ENCODE measurements at places on chromosomes 1 and 21. TPM values are rescaled to one million over a fixed set of nuclear protein-coding genes. Genes with fewer than 3 reads are reported as not detected.

The IL19 gene
- total RNA-seq = not detected

The RGS7 gene
- not detected for total RNA-seq

The PPP1R12B gene
- total RNA-seq = 594 TPM

The CRP gene
- not detected for total RNA-seq

The LDLRAD1 gene
- not detected for total RNA-seq

DNA sequence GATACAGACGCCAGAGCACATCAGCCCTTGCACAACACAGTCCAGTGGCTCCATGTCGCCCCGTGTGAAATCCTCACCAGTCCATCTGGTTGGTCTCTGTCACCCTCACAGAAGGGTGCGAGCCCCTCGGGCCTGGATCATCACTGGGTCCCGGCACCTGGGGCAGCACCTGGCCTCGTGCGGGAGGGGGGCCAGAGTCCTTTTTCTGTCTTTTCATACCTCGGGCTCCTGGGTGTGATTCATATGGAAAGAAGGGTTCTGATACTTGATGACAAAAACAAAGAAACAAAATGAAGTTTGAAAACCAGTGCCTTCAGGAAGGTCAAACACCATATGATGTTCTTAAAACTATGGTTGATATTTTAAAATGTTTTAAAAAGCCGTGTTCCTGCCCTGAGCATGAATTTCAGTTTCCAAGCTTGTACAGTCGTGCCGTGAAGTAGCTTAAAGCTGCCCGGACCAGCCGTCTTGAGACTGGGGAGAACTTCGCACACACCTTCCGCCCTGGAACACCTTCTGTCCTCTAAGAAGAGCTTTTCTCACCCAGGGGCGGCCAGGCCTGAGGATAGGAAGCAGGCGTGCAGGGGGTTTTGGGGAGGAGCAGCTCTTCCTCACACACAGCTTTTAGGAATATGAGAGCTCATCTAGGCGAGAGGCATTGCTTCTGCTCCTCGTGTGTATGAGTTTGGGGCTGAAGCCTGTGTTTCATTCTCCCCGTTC is 35.2 kb downstream of the SLC37A1 start:
- DNase-seq = no peak

DNA sequence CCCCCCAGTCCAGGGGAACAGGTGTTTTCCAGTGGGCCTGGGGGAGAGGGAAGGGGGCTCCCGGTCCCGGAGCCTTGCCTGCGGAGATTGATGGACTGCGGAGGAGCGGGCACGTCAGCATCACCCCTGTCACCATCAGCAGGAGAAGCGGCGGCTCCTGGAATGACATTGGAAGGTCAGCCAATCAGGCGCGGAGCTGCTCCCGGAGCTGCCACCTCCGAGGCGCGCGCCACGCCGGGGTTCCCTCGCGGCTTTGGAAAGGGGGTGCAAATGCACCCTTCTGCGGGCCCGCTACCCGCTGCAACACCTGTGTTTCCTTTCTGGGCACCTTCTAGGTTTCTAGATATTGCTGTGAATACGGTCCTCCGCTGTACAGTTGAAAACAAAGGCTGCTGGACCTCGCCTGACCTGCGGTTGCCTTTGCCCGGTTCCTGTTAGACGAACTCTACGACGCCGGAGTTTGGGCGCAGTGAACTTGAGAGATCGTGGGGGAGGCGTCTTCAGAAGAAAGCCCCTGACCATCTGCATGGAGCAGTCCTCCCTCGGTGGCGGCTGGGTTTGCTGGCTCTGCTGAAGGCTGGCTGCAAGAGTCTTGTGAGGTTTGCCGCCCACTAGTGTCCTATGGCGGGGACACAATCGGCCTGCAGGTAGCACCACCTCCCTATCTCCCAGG is 5.3 kb downstream of the DSCAM start:
- DNase-seq = no peak

- no peak for DNase-seq
These were observed 364.5 kb downstream of the KCNH1 start for GRCh38 chr1:210769473-210769872.

DNA sequence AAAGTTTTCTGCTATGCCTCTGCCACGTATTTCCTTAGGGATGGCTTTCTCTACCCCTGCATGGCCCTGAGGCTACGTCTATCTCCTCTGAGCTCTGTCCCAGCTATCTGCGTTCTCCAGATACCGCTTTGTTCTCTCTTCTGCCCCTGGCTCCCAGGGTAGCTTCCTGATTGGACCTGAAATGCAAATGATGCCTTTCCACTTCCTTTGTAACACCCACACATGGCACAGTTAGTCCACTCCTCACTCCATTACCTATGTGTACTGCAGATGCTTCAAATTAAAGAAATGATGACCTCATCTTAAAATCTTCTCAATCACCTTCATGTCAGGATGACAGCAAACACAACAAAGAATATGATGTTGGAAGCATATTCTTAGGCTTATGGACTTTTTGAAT is 138.6 kb upstream of the POGK start:
- no peak for DNase-seq

DNA sequence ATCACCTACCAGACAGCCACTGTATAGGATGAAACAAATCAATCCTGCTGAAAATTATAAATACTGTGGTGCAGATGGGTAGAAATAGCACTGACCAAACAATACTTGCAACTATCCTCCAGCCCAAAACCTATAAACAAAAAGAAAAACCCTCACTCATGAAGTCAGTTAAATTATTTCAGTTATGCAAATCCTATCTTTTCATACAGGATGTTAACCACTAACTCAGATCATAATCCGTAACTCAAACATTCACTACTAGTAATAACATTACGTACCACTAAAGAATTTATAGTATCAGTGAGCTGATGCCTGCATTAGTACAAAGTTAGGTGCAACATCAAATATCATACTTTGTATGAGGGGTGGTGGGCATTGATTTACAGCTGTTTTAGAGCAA is 2.6 kb downstream of the NDC1 start:
- DNase-seq = no peak

- no peak for DNase-seq
These were observed 21.0 kb downstream of the SLC37A1 start for GRCh38 chr21:42534421-42535378.

DNA sequence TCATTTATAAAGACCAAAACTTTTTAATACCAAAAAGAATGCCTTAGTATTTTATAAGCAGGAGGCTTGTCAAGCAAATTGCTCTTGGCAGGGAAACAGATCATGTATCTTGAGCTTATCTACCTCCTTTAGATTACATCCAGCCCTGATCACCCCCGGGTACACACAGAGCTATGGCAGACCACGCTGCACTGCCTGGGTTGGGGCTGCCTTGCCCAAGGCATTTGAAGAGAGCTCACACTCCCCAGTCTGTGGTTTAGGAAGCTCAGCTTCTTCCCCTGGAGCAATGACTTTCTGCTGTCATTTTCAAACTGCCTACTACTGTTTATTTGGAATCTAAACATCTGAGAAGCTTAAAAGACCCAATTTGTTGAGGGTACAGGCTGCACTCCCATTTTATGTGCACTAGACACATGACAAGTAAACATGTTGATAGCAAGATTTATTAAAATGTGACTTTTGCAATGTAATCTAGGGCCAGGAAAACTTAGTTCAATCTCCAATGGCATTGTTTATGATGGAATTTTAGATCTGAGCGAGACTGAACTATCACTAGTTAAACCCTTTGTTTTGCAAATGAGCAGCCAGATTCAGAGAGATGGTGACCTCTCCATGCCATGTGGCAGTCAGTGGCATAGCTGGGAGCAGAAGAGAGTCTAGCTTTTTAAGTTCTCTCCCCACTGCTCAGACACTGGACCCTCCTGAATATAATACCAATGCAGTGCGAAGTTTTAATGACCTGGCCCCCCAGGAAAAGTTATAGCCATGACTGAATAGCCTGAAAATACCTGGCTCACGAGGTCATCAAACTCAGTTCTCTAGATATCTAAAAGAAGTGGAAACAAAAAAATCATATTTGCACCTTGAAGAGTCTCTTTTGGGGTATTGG is 214.9 kb downstream of the HLX start:
- DNase-seq = no peak

- no peak for DNase-seq
These were observed 23.8 kb upstream of the PPP1R15B start for GRCh38 chr1:204435381-204435831.

DNA sequence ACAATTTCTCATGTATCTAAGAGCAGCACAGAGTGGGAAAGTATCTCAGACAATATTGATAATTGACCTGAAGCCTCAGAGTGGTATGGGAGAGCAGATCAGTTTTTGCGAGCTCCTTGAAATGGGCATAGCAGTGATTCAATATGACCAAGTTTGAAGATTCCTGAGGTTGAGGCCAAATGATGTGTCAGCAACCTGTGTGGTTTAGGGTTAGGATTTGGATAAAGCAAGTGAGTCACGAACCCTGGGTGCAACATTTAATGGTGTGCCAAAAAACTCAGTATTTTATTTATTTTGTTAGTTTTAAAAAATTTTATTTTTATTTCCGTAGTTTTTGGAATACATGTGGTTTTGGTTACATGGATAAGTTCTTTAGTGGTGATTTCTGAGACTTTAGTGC is 92.5 kb upstream of the C21orf91 start:
- DNase-seq = no peak

- DNase-seq = no peak
These were observed 105.5 kb upstream of the CACYBP start for GRCh38 chr1:174894117-174894762.
